Stimulated activated CD8-positive, alpha-beta memory T cell treated with anti-CD3 and anti-CD28 coated beads, Interleukin-7, amount 100 ng/mL, for 1 hour (primary cell): ENCODE measurements at places on chromosomes 2 and 18.

- DNase-seq: no peak
Measured at GRCh38 chr2:46145017-46145416, 152.2 kb upstream of the EPAS1 start.

GRCh38 chr2:190678444-190679162, 29.7 kb downstream of the NAB1 start:
- no peak for DNase-seq

- no peak for DNase-seq
Measured at GRCh38 chr2:236090027-236090382, 78.2 kb downstream of the GBX2 start.

DNA sequence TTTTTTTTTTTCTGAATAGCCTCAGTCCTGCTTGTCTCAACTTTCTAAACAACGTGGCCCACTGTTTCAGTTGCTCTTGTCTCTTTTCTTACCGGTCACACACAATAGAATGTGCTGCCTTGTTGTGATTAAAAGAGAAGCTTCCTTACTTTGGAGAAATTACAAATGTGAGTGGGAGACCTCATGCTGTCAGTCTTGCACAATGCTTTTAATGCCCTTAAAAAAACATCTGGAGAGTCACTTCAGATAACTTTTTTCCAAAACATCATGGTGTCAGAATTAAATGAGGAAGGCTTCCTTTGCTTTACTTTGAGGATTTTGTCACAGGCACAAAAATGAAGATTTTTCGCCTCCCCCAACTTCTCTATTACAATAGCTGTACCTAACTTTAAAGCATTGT, 37.7 kb downstream of the LHCGR start:
- no peak for DNase-seq

- no peak for DNase-seq
Measured at GRCh38 chr18:58996696-58997095, 132.0 kb downstream of the ZNF532 start.

DNA sequence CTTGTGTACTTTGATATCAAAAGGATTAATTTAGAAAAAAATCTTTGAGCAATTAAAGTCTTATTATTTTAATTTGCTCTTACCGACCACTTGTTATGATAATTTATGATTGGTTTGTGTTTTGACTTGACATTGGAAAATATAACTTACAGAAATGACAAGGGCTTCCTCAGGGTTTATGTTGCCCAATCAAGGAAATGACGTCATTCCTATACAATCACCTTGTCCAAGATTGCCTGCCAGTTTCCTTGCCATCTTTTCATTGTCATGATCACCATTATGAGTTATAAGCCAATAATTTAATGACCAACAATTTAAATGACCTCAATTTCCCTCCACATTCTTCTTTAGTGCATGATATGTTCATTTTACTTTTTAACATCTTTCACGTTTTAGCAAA, 351.8 kb upstream of the TMEFF2 start:
- no peak for DNase-seq

DNA sequence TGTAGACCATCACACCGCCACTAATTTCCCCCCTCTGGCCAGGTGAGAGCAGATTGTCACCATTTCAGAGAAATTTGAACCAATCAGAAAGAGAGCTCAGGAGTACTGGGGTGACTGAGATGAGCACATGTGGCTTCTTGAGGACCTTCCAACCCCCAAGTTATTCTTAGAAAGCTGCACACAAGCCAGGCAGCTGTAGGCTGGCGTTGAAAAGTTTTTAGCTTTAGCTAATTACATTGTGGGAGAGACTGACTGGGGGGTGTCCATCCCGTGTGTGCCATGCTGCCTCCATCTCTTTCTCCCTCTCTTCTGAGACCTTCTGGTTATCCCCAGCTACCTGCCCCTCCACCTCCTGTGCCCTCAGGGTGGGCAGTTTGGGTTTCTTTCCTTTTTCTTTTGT, 154.0 kb downstream of the AGAP1 start:
- no peak for DNase-seq

- no peak for DNase-seq
Measured at GRCh38 chr2:80392441-80392840, 87.9 kb upstream of the LRRTM1 start.

DNA sequence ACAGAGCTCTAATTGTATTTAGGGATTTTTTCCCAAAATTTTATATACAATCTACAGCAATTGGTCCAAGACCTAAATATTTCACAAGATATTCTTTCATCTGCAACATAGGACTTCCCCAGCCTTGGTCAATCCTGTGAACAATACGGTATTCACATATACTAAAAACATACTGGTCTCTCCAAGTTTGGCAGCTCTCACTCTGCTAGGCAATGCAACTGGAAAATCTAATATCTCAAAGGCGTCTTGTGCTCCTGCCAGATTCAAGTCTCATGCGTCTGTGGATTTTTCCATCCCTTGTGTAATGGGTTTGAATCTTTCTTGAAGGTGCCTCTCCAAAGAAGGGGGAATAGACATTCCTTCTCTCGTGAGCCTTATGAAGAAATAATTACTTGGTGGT, 27.4 kb upstream of the MBOAT2 start:
- DNase-seq: no peak
